ENCODE measurements at places on chromosomes 13 and 19. TPM values are rescaled to one million over a fixed set of nuclear protein-coding genes. Genes with fewer than 3 reads are reported as not detected.

DNA sequence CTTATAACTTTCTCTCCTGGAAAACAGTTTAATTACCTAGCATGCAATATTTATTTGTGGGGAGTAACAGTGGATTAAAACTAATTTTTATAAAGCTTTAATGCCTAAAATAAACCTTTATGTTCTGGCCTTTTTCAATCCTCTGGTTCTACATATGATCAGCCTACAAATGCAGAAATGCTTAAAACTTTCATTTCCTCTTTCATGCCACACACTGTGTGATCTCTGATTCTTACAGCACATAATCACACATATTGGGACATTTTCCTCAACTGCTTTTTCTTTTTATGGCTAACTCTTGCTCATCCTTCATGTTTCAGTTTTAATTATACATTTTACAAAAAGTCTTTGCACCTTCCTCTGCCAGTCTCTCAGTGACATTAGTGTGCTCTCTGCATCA, 910.8 kb upstream of the SLITRK6 start:
- DNase-seq, result no peak

The WDR62 gene
- total RNA-seq, result 1.9 TPM

DNA sequence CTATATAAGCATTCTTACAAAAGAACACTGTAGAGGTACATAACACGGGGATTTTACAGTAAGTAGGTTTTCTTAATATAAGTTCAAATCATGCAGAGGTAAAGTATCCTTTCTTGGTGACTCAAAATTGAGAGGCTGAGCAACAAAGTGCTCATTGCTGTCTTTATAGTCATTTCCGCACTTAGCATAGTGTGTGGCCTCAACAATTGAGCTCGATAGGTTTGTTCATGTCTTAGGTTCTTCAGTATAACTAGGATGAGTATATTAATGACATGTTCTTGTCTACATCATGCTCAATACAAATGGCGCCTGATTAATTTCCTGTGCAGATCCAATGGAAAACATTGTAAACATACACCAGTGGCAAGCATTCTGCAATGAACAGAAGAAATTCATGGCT, 1.4 kb downstream of the WDFY2 start:
- no peak for DNase-seq

DNA sequence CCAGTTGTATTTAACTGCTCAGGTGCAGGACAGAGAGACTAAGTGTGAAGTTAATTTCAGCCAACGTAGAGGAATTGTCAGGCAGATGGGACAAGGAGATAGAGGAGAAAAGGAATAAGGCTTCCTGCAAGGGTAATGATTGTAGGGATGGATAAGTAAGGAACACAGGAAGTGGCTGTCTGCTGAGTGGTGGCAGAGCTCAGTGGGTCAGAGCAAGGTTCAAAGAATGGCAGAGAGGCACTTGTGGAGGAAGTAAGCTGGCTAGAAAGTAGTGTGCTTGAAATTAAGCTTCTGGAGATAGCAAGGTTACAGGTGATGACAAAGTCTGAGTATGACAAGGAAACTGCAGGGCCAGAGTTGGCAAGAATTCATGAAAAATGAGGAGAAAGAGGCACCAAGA, 47.9 kb downstream of the USPL1 start:
- DNase-seq, result no peak

All from upper lobe of left lung (tissue), 6 donors.